A549 treated with ZK216348 at 1 μM for 4 hours (cell line): ENCODE measurements at places on chromosomes 16 and 17. TPM values are rescaled to one million over a fixed set of nuclear protein-coding genes. Genes with fewer than 3 reads are reported as not detected.

The SDK2 gene
- 0.62 to 1.3 TPM (median 0.86 TPM) in 5 replicates for total RNA-seq

The CFAP97D1 gene
- not detected in 5 replicates for total RNA-seq

The CHST4 gene
- not detected in 5 replicates for total RNA-seq

The CES3 gene
- total RNA-seq: 1.7 to 4.1 TPM (median 2.0 TPM) in 5 replicates

The LGALS9B gene
- 0.15 TPM in 1 of 5 replicates, not detected in the others for total RNA-seq

The CACNG4 gene
- 10.0 to 14.2 TPM (median 13.1 TPM) in 5 replicates for total RNA-seq

The KIF22 gene
- 73.9 to 96.4 TPM (median 95.6 TPM) in 5 replicates for total RNA-seq

The ARHGAP27 gene
- 9.2 to 17.6 TPM (median 16.9 TPM) in 5 replicates for total RNA-seq

The PIGS gene
- 53.5 to 67.3 TPM (median 60.9 TPM) in 5 replicates for total RNA-seq

The PRR35 gene
- 0.11 to 0.20 TPM (median 0.13 TPM) in 4 of 5 replicates, not detected in the other for total RNA-seq

The RASL10B gene
- 0.12 to 0.15 TPM (median 0.14 TPM) in 4 of 5 replicates, not detected in the other for total RNA-seq

The CA4 gene
- total RNA-seq: 0.24 TPM in 1 of 5 replicates, not detected in the others

The TEKT1 gene
- 0.12 to 0.21 TPM in 2 of 5 replicates, not detected in the others for total RNA-seq

The ABCC12 gene
- 0.06 to 0.22 TPM (median 0.20 TPM) in 3 of 5 replicates, not detected in the others for total RNA-seq

The PMP22 gene
- total RNA-seq: 203 to 258 TPM (median 226 TPM) in 5 replicates

The ASB16 gene
- 0.08 to 0.16 TPM (median 0.15 TPM) in 3 of 5 replicates, not detected in the others for total RNA-seq

The STH gene
- total RNA-seq: not detected in 5 replicates

The KRT39 gene
- total RNA-seq: not detected in 5 replicates

The PGP gene
- total RNA-seq: 14.5 to 39.0 TPM (median 37.6 TPM) in 5 replicates

The CDH8 gene
- total RNA-seq: 0.06 to 1.0 TPM (median 0.57 TPM) in 4 of 5 replicates, not detected in the other

The DNAAF1 gene
- total RNA-seq: 0.18 to 0.28 TPM (median 0.22 TPM) in 4 of 5 replicates, not detected in the other

The SDR42E2 gene
- total RNA-seq: not detected in 5 replicates

The CACNG1 gene
- 0.11 to 0.37 TPM in 2 of 5 replicates, not detected in the others for total RNA-seq

The WDR45B gene
- total RNA-seq: 87.9 to 93.2 TPM (median 91.2 TPM) in 5 replicates

The APOBR gene
- total RNA-seq: 0.07 to 0.08 TPM (median 0.08 TPM) in 3 of 5 replicates, not detected in the others

The TP53TG3B gene
- total RNA-seq: 0.39 to 0.66 TPM (median 0.54 TPM) in 3 of 5 replicates, not detected in the others

The ZCCHC14 gene
- 5.2 to 9.6 TPM (median 9.3 TPM) in 5 replicates for total RNA-seq

The TMEM219 gene
- 72.2 to 98.5 TPM (median 97.9 TPM) in 5 replicates for total RNA-seq

The CTRB1 gene
- not detected in 5 replicates for total RNA-seq
